ENCODE measurements at places on chromosomes 7 and 10. TPM values are rescaled to one million over a fixed set of nuclear protein-coding genes. Genes with fewer than 3 reads are reported as not detected.

MYL10 gene
- not detected for total RNA-seq

APBB1IP gene
- total RNA-seq = not detected

FAM180A gene
- total RNA-seq = not detected

MCM10 gene
- 3.5 TPM for total RNA-seq

KEL gene
- total RNA-seq = not detected

MRC1 gene
- not detected for total RNA-seq

CACNB2 gene
- under 0.01 TPM for total RNA-seq

IL15RA gene
- total RNA-seq = 1.2 TPM

CYTH3 gene
- 33.3 TPM for total RNA-seq

C10orf105 gene
- total RNA-seq = under 0.01 TPM

GHRHR gene
- total RNA-seq = not detected

VWDE gene
- total RNA-seq = 3.9 TPM

NME8 gene
- not detected for total RNA-seq

HOXA10 gene
- 4.3 TPM for total RNA-seq

INHBA gene
- 58.8 TPM for total RNA-seq

SLC13A4 gene
- not detected for total RNA-seq

MINPP1 gene
- 17.9 TPM for total RNA-seq

SLC25A28 gene
- total RNA-seq = 44.5 TPM

FHIP2A gene
- 18.8 TPM for total RNA-seq

LIPF gene
- not detected for total RNA-seq

COL17A1 gene
- total RNA-seq = 1,287 TPM

ADAM12 gene
- total RNA-seq = 0.26 TPM

RBP4 gene
- total RNA-seq = not detected

POLR2J3 gene
- total RNA-seq = 36.6 TPM

SPDYE8 gene
- not detected for total RNA-seq

NUTM2E gene
- not detected for total RNA-seq

Measured in mammary epithelial cell (primary cell).